ENCODE measurements at places on chromosomes 16 and 17.

DNA sequence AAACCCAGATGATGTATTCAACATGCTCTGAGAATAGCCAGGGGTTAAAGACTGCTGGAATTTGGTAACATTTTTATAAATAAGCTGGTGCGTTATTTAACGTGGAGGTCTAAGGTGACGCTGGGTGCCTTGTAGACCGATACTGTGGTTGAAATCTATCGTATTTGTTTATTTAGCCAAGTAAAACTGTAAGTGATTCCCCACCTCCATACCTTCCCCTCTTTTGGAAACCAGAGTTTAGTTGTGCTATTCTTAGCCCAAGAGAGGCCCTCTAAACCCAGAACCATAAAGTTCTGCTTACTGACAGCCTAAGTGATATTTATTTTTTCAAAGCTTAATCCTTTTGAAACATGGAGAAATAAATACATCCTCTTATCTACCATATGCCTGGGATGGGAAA is 744.5 kb downstream of the WWOX start:
- DNase-seq = no peak

DNA sequence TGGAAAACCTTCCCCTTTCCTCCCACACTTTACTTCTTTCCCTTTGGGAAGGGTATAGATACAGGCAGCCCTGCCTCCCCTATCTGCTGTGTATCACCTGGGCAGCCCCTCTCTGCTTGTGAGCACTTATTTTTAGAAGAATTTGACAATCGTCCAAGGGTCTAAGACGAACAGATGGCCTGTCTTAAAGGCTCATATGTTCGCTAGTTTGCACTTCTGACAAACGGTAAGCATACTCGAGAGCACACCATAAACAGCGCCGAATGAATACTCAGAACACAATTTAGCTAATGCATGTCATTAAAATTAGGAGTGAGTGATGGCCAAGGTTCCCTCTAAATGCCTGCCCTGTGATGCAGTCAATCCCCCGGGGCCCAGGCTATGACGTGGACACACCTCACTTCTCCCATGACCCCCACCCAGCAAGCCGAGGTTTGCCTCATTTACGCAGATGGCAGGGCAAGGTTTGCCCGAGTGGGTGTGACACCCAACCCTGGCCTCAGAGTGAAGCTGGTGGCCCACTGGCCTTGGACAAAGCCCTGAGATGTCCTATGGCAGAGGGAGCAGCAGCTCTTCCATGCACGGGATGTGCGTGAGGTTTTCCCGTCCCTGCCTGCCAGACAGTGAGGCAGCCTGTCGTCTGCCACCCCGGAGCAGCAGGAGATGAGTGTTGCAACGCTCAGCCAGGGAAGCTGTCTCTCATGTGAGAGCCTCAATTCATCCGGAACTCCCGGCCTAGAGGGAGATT is 125.2 kb downstream of the C16orf78 start:
- DNase-seq = no peak

- no peak for DNase-seq
These were observed 28.0 kb downstream of the PPL start for GRCh38 chr16:4908854-4909401.

DNA sequence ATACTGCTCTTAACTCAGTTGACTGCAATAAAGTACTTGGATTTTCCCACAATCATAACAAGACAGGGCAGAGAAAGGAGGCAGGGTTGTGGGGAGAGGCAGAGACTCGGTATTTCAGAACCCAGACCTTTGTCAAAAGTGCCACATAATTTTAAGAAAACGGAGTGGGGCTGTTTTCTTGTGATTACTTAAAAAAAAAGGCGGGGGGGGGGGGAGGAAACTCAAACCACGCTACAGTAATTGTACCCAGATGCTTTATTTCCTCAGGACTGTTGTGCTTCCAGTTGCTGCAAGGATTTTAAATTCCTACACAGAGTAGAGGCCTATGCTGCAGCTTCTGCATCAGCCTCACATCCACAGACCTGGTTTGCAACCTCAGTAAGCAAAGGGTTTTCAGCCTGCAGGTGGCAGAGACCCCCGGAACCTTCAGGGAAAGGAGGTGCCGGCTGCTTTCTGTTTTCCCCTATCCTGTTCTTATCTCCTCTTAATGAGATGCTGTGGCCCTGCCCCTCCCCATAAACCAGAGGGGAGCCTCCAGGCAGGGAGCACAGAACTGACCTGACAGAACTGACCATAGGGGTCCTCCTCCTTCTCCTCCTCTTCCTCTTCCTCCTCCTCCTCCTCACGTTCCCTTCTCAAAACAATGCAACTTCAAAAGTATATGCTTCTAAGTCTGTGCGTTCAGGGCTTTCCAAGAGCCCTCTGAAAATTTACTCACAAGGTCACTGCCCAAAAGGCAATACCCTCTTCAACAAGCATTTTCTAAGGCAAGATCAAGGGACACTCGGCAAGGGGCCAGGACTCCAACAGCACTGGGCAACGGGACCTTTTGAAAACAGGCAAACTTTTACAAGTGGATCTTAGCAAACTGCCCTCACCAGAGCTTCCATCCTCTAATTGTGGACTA is 7.5 kb downstream of the AXIN2 start:
- no peak for DNase-seq

GRCh38 chr17:78806451-78806850 is 24.4 kb upstream of the CYTH1 start:
- peak; percentile 29 for DNase-seq

- DNase-seq = no peak
These were observed 251.4 kb downstream of the PHKB start for GRCh38 chr16:47712276-47713224.

GRCh38 chr16:1141191-1141590 is 11.7 kb upstream of the CACNA1H start:
- no peak for DNase-seq

DNA sequence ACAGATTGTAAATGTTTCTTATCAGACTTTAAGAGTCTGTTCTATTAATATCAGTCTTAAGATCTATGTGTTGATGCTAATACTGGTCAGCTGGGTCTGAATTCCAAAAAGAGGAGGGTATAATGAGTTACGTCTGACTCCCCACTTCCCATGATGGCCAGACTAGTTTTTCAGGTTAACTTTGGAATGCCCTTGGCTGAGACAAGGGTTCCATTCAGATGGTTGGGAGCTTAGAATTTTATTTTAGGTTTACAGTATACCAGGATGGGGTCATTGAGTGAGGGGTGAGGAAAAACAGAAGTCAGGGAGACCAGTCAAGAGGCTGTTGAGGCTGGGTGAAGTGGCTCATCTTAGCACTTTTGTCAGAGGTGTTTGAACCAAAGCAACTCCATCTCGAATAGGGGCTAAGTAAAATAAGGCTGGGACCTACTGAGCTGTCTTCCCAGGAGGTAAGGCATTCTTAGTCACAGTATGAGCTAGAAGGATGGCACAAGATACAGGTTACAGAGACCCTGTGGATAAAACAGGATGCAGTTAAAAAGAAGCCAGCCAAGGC is 2.9 kb upstream of the TMEM231 start:
- no peak for DNase-seq

GRCh38 chr16:1210461-1210860 is 14.6 kb downstream of the TPSG1 start:
- DNase-seq = no peak

GRCh38 chr17:81329927-81330883 is 35.1 kb upstream of the SLC38A10 start:
- no peak for DNase-seq

DNA sequence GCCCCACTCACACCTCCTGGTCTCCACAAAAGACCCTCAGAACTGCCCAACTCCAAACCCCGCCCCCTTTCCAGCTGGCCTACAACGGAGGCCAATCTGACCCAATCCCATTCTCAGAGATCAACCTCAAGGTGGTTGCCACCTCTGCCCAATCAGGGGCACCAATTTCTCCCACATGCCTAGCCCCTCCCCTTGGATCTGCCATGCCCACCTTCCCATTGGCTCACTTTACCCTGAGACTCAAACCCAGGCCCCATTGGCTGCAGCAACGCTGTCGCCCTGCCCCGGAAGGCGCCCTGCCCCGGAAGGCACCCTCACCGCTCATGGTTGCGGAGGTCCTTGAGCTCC is 10.6 kb downstream of the ZNF668 start:
- DNase-seq = no peak

GRCh38 chr16:85376292-85377095 is 236.6 kb upstream of the GSE1 start:
- DNase-seq = no peak

GRCh38 chr16:69069504-69069903 is 35.9 kb upstream of the HAS3 start:
- DNase-seq = no peak

DNA sequence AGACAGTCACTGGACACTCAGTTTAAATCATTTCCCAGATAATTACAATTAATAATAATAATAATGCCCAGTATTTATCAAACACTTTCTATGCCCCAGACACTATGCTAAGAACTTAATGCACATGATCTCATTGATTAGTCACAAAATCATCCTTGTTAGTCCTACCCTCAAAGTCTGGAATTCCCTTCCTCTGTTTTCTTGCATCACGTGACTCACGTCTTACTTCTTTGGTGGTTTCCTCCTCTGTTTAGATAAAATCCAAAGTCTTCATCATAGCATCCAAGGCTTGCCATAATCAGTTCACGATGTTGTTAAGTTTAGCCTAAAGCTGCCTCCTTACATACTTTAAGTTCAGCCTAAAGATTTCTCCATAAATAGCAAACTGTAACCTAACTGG is 471.9 kb downstream of the PMP22 start:
- DNase-seq = no peak

- peak; percentile 67 for DNase-seq
These were observed 24.9 kb downstream of the ACTG1 start for GRCh38 chr17:81487487-81488275.

GRCh38 chr17:78344666-78345065 is 15.2 kb downstream of the SOCS3 start:
- no peak for DNase-seq

- DNase-seq = peak; percentile 70
These were observed at the start of gene STAT5A for GRCh38 chr17:42287977-42288802. Gene STAT5A, plus strand, starts transcription at chr17:42288498. Its CDS starts 914 bp downstream, at chr17:42289412.

DNA sequence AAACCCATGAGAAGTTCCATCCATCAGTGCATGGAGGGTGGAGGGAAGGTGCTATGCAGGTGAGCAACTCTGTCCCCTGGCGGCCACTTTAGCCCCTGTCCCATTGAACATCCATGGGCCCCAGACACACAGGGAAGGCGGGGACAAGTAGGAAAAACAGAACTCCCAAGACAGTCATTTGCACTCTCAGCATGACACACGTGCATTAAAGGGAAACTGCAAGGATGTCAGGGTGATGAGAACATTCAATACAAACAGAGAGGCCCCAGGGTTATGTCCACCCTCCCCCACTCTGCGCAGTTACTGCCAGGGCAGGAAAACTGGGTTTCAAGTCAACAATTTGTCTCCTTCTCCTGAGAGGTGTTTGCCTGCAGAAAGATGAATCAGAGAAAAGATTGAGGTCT is 44.0 kb upstream of the AKTIP start:
- no peak for DNase-seq

DNA sequence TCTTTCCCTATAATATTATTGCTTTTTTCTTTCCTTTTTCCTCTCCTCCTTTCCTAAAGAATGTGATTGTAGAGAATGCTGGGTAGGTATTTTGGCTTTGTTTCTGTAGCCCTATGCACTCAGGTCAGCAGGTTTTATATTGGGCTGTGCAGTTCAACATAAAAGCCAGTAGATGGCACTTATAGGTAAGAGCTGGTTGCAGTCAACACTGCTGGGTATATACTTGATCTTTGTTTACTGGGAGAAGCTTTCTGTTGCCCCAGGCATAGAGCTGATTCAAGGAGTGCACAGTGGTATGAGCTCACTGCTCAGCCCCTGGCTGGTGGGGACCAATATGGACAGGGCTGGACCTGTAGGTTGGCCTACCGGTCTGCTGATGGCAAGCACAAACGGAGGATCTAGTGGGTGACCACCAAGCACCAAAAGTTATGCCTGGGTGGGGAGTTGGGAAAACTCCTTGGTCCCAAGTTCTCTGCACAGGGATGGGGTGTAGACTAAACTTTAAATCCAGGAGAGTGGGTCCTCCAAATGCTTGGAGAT is 378.9 kb downstream of the PMP22 start:
- no peak for DNase-seq

GRCh38 chr16:67278773-67279295 is 498 bp upstream of the PLEKHG4 start:
- peak; percentile 43 for DNase-seq

DNA sequence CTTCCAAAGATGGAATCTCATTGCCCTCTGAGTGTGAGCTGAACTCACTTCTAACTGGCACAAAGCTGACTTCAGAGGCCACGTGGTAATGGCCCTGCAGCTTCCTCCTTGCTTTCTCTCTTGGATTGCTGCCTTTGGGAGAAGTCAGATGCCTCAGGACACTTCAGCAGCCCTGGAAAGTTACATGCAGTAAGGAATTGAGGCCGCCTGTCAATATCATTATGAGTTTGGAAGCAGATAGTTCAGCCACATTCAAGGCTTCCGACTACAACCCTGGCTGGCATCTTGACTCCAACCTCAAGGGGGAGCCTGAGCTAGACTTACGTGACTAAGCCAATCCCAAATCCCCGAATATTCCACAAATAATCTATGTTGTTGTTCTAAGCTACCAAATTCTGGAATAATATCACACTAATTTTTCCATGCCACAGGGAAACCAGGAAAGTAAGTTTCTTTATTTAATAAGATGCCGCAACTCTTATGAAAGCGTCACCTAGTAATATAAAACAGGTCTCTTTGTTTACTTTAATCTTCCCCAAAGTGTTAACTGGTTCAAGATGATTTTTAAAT is 13.6 kb downstream of the CEP20 start:
- DNase-seq = no peak

GRCh38 chr17:29116804-29117753 is 63.1 kb downstream of the MYO18A start:
- peak; percentile 67 for DNase-seq

DNA sequence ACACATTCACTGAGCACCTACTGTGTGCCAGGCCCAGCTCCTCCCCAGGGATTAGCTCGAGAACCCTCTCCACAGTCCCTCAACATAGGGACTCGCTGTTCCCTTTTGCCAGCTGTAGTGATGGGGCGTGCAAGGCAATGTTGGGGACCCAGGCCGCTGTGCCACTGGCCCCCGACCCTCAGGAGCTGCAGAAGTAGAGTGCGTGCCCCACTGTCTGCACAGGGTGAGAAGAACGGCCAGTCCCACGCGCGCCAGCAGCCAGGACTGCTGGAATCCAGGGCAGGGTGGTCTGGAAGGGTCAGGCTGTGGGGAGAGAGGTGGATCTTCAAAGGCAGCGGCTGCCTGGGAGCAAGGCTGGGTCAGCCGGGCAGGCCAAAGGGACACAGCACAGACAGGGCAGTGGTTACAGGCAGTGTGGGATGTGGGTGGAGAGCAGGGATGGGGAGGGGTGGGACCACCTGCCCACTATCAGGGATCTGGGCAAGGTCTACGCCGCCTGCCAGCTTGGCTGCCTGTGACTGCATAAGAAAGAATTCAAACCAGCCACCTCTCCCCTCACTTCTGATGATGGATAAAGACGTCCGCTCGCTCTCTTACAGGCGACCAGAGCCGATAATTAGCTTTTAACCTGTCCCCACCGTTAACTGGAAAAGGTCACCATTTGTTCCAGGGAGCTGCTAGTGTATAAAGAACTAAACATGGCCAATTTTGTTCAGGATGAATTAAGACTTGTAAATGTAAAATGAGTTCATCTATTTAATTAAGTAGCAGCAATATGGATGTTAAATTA is 86.7 kb upstream of the GSE1 start:
- DNase-seq = no peak

GRCh38 chr17:11637796-11638195 is 39.5 kb downstream of the DNAH9 start:
- DNase-seq = no peak
